ENCODE measurements at places on chromosomes 3 and 15.

- DNase-seq: no peak
These were observed 87.4 kb downstream of the AAGAB start for GRCh38 chr15:67167091-67167490.

DNA sequence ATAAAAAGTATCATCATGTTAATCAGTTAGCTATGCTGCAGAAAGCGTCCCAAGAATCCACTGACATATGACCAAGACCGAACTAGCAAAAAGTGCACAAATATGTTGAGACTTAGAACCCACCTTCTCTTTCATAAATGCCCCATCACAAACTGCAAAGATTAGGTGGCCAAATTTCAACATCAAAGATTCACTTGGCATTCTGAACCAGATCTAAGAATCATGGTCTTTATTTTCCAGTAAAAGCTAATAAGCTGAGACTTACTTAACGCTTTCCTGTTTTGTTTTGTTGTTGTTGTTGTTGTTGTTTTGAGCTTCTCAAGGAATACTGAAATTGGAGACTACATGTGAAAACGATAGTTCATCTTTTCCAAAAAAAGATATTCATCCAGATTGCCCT, 62.4 kb downstream of the ZBTB20 start:
- DNase-seq: no peak

DNA sequence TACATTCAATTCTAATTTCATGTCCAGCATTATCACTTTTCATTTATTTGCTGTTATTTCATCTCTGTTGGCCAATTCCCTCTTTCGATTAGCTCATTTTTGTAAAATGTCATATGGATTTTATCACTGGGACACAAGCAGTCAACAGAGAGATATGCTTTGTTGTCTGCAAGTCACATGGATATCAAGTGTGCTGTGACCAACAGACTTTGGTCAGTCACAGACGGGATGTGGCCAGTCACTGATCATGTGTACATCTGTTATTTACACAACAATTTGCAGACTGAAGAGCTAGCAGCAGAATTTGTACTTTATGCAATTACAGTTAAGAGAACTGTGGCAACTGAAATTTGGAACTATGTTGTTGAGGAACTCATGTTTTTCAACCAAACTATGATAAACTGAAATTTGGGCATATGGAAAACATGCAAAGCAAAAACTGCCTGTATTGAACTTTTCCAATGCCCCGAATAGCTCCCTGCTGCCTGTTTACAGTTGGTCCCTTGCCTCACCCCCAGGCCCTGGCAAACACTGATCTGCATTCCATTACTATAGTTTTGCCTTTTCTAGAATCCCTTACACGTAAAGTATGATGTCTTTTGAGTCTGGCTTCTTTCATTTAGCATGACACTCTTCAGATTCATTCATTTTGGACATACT, 104.4 kb downstream of the RPL22L1 start:
- DNase-seq: no peak

- DNase-seq: no peak
These were observed 24.2 kb downstream of the NPTN start for GRCh38 chr15:73608941-73609340.

DNA sequence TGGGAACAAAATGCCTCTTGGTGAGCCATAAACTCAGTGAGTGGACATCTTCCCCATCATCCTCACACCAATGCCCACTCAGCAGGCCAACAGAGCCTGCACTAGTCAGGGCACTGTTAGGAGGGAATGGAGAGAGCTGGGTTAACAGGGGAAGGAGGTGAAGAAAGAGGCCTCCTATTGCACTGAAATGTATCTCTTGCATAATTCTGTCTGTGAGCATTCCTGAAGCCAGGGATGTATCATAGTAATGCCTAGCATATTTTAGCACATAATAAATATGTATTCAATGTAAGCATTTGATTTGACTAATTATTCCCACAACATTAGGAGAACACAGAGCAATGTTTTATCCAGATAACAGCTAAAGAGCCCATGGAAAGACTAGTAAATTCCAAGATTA, 81.2 kb downstream of the ANO10 start:
- no peak for DNase-seq

DNA sequence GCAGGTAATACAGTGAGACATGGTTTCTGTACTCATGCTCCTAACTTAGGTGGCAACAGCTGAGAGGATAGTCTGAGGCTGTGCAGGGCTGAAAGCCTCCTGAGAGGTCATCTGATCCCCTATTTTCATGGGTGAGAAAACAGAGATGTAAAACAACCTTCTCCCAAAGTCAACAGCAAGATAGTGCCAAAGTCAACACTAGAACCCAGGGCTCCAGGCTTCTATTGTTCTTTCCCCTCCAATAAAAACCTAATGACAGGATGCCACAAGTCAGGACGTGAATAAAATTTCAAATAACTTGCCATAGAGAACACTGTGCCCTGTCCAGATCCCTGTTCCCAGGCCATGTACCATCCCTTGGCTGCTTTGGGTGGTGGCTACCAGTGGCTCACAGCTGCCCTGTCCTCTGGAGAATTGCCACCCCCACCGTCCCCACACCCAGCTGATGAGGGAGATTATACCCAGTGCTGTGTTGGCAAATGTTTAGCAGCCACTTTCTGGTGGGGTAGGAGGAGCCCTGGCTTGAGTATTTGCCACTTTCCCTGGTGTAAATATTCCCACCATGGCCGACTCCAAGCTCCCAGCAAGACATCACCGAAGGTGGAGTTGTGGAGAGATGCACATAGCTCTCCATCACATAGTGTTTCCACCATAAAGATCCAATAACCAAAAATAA, 54.8 kb downstream of the SRGAP3 start:
- DNase-seq: no peak

GRCh38 chr3:128317698-128318231, 148.9 kb downstream of the DNAJB8 start:
- DNase-seq: no peak

- DNase-seq: no peak
These were observed 126.8 kb downstream of the FAM174B start for GRCh38 chr15:92528736-92529135.
